ENCODE measurements at places on chromosomes 1 and 21.

- no peak for DNase-seq
Measured at GRCh38 chr1:111671852-111672251, 52.3 kb downstream of the RAP1A start.

DNA sequence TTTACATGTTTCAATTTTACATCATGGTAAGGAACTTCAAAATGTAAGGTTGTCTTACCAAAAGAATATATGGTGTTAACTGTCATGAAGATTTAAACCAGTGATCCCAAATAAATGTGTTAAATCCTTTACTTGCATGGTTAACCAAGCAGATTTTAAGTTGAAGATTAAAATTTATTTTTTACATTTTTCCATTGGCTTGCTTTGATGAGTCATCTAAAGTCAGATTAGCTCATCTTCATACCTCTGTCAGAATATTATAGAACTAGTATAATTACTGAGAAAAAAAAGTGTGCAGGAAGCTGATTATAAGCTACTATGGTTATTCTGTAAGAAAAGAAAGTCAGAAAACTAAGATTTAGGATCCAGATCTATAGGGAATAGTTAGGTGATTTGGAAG is 95.3 kb upstream of the DPH5 start:
- no peak for DNase-seq

GRCh38 chr1:7557301-7557891 is 213.7 kb upstream of the VAMP3 start:
- DNase-seq, result no peak

- no peak for DNase-seq
Measured at GRCh38 chr1:66258404-66259105, 275.4 kb upstream of the SGIP1 start.

Measured in DMS53 (cell line).